ENCODE measurements at places on chromosomes 1 and 21.
A peak's percentile ranks its signal among the peaks of the same experiment; 100 is the strongest.

- no peak for DNase-seq
Observed at GRCh38 chr1:151476083-151476482, 16.8 kb upstream of the POGZ start.

DNA sequence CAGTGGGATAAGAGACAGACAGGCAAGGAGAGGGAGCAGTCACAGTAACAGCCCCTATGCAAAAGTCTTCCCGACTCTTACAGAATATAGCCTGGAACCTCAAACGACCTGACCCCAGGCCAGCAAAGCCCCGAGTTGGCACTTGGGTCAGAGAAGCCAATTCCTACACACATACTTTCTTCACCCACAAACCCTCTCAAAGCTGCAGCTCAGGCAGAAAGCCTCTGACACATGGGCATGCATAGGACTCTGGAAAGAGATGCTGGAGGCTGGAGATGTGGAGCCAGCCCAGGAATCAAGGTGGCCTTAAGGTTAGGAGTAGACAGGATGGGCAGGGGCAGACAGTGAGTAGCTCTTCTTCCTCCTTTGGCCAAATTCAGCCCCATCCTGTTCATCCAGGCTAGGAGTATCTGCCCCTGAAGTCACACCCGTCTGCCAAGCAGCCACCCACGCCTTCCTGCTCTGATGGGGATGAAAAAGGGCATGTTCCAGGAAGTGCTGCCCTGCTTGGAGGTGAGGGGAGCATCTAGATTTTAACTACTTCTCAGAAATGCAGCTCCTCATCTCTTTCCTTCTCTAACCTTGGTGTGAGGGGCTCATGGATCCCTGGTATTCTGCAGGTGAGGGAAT, 7.8 kb downstream of the SLC41A1 start:
- DNase-seq, result no peak

DNA sequence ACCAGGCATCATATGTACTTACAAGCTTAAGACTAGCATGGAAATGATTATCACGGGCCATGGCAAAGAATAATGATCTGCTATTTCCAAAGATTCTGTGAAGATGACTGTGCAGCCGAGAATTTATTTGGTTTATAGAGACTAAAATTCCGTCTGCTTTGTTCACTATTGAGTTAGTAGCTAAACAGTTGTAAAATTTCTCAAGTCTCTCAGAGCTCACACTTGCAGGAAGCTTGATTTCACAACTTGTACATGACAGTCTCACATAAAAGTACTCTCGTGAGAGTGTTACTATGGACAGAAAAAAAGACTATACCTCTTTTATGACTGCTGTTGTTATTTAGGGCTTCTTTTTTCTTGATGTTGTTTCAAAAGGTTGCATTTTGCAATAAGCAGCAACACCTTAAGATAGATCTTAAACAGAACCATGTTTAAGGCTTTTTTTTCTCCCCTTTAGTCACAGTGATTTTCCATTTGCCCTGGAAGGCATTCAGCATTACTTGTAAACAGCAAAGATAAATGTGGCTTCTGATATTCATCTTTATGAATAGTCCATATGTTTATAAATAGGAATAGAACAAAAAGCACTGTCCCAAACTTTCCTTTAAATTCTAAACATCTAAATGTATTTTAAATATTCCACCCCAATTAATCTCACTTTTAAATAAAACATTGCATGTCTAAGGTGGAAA, 24.8 kb downstream of the ST6GALNAC5 start:
- no peak for DNase-seq

DNA sequence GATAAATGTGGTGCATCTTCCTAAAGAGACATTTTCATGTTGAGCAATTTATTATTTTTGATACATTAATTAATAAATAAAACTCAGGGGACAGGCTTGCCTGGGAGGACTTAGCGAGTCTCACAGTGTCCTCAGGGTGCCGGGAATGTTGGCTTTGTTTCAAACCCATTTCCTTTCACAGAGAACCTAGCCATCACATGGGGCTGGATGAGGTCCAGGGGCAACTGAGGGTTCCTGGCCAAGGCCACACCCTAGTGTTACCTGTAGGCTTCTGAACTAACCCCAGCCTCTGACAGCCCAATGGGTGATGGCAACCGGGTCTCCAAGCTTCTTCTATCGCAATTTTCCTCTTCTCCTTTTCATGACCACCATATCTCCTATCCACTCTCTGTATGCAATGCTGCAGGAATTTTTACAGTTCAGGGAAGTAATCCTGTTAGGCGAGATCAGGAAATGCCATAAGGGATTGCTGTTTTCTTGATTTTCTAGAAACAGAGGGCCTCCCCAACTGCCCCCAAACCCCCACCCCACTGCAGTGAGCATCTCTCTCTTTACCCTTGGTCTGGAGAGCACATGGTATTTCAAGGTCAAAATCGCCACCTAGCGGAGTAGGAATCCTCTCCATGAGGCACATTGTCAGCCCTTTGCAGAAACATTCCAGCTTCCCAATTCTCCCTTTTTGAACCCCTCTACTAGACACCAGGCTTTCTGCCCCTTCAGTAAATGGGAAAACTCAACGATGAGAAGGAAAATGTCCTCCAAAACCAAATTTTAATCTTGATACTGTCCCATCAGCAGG, 22.1 kb upstream of the SMYD3 start:
- no peak for DNase-seq

GRCh38 chr1:25874635-25875153, 814 bp downstream of the PAQR7 start:
- DNase-seq, result no peak

- DNase-seq, result no peak
Observed at GRCh38 chr1:26181586-26182382, 4.5 kb downstream of the CNKSR1 start.

GRCh38 chr21:33441489-33442477, 38.0 kb downstream of the TMEM50B start:
- DNase-seq, result peak; percentile 17

GRCh38 chr1:147641695-147642592, 28.4 kb downstream of the ACP6 start:
- peak; percentile 87 for DNase-seq

DNA sequence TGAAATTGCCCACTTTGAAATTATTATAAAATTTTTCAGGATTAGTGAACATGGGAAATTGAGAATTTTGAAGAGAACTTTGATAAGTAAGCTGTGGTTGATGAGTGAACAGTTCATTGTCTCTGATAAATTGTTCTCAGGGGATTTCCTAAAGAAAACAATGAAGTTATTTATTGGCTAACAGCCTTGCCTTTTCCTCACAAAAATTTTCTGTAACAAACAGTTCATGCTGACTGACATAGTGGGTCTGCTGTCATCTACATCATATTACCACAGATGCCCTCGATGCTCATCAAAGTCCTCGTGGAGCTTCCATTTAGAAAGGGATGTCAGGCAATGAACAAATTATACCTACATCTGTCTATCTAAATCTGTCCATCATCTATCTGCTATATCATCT, 113.4 kb downstream of the PTBP2 start:
- no peak for DNase-seq

DNA sequence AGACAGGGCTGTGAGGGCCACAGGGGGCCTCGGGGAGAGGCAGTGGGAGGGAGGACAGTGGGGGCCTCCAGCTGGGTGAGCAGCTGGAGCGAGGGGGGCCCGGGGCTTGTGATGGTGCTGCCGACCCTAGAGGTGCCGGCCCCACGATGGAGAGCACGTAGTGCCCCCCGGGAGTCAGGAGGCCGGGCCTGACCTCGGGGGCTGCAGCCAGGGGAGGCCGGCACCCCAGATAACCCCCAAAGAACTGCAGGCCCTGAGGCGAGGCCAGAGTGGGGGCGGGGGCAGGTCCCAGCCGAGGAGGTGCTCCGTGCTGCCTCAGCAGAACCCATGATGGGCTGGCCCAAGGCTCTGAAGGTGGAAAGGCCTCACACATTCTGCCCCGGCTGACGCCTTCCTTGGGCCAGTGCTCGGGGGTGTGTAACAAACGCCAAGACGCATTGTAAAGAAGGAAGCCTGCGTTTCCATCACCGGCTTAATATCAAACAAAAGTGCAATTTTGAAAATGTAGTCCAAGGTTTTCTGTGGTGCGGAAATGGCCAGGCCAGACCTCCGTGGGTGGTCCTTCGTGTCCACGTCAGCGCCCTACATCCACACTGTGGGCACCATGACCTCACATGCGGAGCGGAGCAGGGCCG, 55.2 kb downstream of the COL6A1 start:
- no peak for DNase-seq

DNA sequence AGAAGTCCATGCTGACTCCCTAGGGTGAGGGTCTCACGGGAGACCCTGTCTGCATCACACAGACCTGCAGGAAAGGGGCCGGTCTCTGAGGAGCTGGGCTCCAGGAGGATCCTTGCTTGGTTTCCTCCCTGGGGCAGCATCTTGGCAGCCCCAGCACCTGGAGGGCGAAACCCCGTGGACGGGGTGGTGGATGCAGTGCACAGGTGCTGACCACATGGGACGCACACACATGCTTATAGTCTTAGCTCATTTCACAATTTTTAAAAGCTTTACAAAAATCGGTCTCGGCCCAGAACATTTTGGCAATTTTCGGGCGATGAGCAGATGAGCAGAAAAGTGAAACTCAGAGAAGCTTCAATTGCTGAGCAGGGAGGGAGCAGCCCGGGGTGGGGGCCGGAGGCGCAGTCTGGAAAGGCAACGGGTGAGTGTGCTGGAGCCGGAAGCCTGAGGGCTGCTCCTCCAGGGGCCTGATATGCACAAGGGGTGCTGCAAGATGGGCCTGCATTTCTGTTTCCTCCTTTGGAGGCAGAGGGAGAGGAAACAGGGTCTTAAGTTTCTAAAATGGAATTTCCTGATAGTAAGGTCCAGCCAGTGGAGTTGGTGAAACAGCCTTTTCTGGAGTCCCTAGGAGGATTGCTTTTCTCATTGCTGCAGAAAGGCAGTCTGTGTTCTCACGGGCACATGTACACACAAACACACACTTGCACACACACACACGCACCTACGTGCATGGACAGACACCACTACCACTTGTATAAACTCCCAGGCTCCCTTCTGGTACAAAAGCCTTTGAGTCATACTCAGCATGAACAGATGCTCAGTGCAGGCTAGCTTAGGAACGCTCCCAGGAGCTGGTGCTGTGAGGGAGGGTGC, 60.6 kb downstream of the SCCPDH start:
- DNase-seq, result no peak

DNA sequence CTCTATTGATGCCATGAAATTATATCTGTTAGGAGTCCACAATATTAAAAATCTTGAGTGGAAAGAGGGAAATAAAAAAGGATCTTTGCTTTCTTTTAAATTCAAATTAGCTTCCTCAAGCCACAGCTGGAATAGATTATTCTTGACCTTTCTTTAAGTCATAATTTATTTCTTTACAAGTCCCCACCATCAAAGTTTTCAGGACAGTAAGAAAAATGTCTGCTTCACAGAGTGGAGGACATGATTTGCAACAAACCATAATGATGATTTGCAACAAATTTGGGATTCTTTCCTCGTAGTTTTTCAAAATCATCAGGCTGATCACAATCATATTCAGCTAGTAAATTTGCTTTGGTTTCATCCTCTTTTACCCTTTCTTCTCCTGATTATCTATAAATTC, 301.8 kb upstream of the NRIP1 start:
- no peak for DNase-seq

- DNase-seq, result no peak
Observed at GRCh38 chr1:53277326-53277725, 39.0 kb upstream of the MAGOH start.

Measured in T47D (cell line).